ENCODE measurements at places on chromosomes 2 and 18.

DNA sequence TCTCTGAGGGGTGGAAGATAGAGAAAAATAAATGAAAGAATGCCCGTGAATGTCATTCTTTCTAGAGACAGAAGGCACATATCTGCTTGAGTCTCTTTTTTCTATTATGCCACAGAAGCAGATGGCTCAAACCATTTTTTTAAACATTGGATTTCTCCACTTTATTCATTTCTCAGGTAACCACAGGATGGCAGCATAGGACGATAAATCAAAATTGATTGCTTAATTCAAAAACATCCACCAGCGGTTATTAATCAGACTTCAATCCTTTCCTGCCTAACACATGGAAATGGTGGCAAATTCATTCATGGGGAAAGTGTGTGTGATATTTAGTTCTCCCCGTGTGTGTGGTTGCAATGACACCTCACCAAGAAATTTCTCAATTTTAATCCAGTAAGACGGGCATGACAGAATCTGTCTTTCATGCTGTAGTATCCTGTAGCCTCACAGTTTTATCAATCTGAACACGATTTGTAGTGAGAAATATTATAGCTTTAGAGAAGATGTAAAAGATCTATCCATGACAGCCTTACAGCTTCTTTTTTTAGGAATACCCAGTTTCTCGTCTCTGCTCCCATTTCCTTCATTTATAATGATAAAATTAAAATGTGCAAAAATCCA is 72.2 kb downstream of the DSC3 start:
- peak; percentile 4 for DNase-seq

DNA sequence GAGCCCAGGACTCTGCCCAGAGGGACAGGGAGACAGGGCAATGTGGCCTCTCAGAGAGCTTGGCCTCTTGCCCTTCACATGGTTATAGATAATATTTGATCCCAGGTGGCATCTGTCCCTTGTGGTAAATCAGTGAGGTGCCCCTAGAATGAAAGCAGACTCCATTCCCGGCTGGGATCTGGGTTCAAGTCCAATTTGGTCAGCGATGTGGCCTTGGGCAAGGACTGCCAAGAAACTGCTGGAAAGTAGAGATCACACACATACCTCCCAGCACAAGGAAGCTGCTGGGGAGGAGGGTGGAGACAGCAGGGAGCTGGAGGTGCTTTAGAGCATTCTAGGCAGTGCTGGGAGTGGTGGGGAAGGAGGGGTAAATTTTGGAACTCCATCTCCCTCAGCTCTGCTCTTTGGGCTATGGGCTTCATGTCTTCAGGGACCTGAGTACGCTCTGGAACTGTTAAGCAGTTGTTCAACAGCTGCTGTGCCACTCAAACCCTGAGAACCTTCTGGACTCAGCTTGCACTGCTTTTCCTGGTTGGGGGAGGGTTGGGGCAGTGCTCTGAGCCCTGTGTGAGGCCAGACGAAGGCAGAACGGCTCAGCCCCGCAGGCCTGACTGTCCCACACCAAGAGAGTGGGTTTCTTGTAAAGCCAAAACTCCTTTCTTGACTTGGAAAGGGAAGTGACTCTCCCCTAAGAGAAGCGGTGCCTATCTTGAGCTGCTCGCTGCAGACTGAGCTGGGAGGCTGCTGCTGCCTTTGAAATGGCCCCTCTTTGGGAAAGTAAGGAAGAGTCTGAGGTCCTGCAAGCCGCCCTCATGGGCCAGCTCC is 23.0 kb downstream of the INPP5D start:
- DNase-seq = no peak

GRCh38 chr2:200300065-200300464 is 6.4 kb upstream of the SPATS2L start:
- no peak for DNase-seq

DNA sequence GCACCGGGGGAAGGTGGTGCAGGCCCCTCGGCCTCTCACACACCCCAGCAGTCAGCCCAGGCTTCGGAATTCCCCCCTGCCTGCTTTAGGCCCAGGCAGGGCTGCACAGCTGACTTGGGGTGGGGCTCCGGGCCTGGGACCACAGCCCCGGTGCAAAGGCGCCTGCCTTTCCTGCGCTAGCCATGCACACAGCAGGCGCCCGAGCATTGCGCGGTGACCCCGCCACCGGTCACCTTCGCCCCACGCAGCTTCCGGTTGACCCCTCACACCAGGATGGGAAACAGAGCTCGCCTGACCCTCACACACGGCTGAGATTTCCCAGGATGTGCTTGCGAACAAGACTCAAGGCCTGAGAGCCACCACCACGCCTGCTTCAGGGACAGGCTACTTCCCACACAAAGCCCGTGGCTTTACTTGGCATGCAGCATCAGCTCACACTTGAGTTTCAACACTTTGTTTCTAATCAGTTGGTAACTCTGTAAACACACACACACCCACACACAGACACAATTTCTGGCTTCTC is 46.0 kb downstream of the SLC66A2 start:
- DNase-seq = no peak

GRCh38 chr2:35378791-35379190 is 976.8 kb upstream of the CRIM1 start:
- DNase-seq = no peak
